ENCODE measurements at places on chromosomes 13 and 19. TPM values are rescaled to one million over a fixed set of nuclear protein-coding genes. Genes with fewer than 3 reads are reported as not detected.

Gene NLRP5
- not detected for total RNA-seq

GRCh38 chr13:78169386-78169785 is 250.8 kb upstream of the EDNRB start:
- no peaks in the 10 kb centered on the region for H3K27me3 ChIP-seq
- H3K4me3 ChIP-seq, result no peak overlapping the region
- H3K36me3 ChIP-seq, result no peaks in the 10 kb centered on the region
- no peaks in the 10 kb centered on the region for H3K4me1 ChIP-seq
- DNase-seq, result no peak

GRCh38 chr19:37931881-37932655 is 25.1 kb downstream of the SIPA1L3 start:
- DNase-seq, result no peak
- no peak overlapping the region for H3K4me3 ChIP-seq
- no peak overlapping the region for H3K27ac ChIP-seq
- H3K27me3 ChIP-seq, result no peaks in the 10 kb centered on the region
- no peaks in the 10 kb centered on the region for H3K4me1 ChIP-seq

DNA sequence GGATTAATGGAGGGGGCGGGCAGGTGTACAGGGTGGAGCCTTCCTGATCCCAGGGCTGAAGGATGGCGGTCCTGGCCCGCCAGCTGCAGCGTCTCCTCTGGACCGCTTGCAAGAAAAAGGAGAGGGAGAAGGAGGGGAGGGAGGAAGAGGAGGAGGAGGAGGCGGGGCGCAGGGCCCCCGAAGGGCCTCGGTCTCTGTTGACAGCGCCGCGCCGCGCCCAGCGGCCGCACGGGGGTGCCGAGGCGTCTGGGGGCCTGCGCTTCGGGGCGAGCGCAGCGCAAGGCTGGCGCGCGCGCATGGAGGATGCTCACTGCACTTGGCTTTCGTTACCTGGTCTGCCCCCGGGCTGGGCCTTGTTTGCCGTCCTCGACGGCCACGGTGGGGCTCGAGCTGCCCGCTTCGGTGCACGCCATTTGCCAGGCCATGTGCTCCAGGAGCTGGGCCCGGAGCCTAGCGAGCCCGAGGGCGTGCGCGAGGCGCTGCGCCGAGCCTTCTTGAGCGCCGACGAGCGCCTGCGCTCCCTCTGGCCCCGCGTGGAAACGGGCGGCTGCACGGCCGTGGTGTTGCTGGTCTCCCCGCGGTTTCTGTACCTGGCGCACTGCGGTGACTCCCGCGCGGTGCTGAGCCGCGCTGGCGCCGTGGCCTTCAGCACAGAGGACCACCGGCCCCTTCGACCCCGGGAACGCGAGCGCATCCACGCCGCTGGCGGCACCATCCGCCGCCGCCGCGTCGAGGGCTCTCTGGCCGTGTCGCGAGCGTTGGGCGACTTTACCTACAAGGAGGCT is at the start of gene PPM1N:
PPM1N (plus strand) TSS at position 33 of the 785 bp plus-strand sequence; CDS start at position 63, 30 bp downstream.
- peak within 1 kb of the TSS; percentile 45 for H3K4me3 ChIP-seq
- H3K36me3 ChIP-seq, result no peaks in the 10 kb centered on the region
- H3K27me3 ChIP-seq, result peaks cover 4% of the 10 kb centered on the region
- peak within 1 kb of the TSS; percentile 10 for H3K27ac ChIP-seq
- no peak for DNase-seq
- H3K4me1 ChIP-seq, result no peaks in the 10 kb centered on the region

Gene TBXA2R
- total RNA-seq, result not detected
